ENCODE measurements at places on chromosomes 3 and 15.

- no peak for DNase-seq
Measured at GRCh38 chr15:69316291-69316690, 17.6 kb downstream of the PAQR5 start.

- no peak for DNase-seq
Measured at GRCh38 chr15:77486542-77487468, 66.1 kb downstream of the HMG20A start.

GRCh38 chr3:61562042-61562720 is 810 bp downstream of the PTPRG start:
- DNase-seq = no peak

DNA sequence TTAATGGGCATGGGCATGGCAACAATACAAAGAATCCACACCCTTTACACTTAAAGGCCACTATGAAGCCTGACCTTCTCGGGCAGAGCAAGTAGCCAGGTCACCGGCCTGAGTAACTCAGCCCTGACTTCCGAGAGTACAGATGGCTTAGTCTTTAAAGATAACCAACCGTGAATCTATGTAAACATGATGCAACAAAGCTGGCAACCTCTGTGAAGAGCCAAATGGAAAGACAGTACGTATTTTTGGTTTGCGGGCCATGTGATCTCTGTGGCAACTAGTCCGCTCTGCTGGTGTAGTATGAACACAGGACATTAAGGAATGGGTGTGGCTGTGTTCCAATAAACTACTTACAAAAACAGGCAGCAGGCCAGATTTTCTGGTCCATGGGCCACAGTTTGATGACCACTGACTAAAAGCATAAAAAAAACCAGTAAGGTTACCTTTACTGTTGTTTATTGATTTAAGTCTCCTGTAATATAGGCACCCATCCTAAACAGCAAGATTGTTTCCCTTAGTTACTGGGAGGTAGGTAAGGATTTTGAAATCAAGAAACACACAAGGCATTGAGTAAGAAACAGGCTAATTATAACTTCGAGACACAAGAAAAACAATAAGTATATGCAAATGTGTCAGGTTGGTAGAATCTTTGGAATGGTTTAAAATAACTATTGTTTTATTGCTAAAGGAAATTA is 14.5 kb downstream of the RIOX2 start:
- no peak for DNase-seq

GRCh38 chr15:58686286-58686685 is 63.2 kb downstream of the ADAM10 start:
- no peak for DNase-seq

DNA sequence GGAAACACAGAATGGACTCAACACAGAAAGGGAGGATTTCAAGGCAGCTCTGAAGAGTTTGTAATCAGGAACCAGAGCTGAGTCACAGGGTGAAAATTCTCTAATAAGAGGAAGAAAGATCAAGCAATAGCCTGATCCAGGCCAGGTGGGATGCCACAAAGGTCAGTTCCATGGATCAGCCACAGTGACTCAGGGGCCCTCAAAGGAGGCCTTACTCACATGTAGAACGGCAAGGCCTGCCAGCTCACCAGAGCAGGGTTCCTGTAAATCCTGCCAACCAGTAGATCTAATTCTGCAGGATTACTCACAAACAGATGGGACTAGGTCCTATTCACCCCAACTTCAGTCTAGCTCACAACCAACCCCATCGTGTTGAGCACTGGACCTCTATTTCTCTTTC is 78.3 kb upstream of the PPP2R3A start:
- DNase-seq = no peak

DNA sequence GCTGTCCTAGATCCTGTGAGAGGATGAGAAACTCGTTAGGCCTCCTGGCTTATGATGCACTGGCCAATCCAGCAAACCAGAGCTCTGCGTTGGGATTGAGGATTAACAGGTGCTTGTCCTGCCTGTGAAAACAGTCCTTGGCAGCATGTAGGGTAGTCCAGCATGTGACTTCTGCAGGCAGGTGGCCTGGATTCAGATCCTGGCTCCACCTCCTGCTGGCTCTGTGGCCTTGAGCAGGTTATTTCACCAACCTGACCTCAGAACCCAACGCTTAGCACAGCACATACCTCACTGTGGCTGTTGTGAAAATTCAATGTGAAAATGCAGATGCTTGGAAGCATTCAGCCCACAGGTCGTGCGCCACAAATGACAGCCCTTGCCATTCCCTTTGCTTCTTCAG is 33.6 kb downstream of the PLA2G4D start:
- no peak for DNase-seq

DNA sequence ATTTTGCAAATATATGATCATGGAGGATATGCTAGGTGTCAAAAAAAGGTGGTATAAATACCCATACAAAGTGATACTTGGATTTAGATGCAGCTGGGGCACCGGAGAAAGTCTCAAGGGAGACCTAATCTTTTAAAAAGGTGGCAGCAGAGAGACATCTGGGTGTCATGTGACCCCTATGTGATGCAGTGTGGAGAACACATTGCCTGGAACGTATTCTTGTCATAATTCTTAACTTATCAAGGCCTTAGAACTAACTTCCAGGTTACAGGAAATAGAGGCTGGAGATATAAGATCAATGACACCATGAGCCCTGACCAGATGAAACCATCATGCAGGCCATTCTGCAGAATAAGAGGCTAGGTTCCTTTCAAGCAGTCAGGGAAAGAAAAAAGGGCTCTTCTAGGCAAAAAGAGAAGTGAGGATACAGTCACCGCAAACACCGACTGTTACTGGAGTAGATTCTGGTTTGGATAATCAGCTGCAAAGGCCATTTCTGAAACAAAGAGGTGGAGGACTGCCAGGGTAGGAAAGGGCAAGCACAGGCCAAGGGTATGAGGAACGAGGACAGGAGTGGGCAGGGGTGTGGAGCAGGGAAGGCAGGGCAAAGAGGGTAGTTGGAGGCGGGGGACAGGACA is 100.6 kb downstream of the OXNAD1 start:
- no peak for DNase-seq

GRCh38 chr15:80442728-80443403 is 38.7 kb downstream of the ARNT2 start:
- no peak for DNase-seq

- DNase-seq = no peak
Measured at GRCh38 chr3:5499404-5499803, 311.9 kb downstream of the EDEM1 start.
